ENCODE measurements at places on chromosomes 13 and 19.

GRCh38 chr19:33399745-33400681 is 26.5 kb downstream of the CEBPG start:
- no peak for DNase-seq

- no peak for DNase-seq
These were observed 64.0 kb downstream of the DNAJC3 start for GRCh38 chr13:95740979-95741320.

DNA sequence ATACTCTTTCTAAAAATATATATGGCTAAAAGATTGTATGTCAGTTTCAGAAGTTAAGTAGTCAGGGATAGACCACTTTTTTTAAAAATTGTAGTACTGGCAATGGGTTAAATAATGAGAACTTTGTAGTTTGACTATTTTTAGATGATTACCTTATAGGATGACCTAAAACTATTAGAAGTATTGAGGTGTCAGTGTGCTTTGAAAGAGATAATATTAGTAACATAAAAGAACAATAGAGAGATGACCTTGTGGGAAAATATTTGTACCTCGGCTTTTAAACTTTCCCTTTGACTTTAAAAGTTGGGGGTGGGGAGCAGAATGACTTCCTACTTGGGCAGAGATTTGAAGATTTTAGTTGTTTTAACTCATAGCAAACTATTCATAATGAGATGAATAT is 48.3 kb downstream of the SLAIN1 start:
- no peak for DNase-seq

DNA sequence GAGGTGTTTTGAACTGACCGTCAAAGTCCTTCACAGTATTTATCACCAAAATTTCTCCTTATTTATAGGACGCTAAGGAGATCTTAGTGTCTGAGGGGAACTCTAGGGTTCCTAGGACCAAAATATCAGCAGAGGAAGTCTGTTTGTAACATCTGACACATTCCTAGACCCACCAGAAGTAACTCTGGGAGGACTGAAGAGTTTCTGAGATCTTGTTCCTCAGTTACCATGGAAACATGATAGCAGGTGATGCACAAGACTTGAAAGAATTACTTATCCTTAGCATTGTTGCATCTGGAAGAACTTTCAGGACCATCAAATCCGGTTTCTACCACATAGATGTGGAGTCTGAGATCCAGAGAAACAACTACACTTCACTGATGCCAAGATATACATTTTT is 164.6 kb downstream of the IER2 start:
- no peak for DNase-seq

DNA sequence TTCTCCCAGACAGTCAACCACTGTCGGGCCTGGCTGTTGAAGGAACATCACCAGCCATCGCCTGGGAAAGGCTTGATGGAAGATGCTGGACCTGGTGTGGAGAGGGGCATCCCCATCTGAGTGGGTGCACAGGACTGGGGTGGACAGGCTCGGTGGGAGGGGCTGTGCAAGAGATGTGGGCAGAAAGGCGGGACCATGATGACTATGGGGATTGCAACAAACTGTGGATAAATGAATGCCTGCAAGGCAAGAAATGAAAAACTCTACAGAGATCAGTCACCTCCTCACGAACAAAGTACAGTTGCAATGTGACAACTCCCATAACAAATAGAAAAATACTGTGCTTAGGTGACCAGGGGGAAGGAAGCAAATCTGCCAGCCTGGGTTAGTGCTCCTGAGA is 171.9 kb upstream of the GPR12 start:
- DNase-seq, result no peak

GRCh38 chr13:114179087-114179658 is at the start of gene CFAP97D2:
CFAP97D2 (plus strand) TSS chr13:114179257; CDS start chr13:114179331, 74 bp downstream.
- DNase-seq, result no peak

- DNase-seq, result no peak
These were observed 37.4 kb downstream of the CCNE1 start for GRCh38 chr19:29849208-29849607.

GRCh38 chr19:17765069-17765618 is 13.9 kb downstream of the FCHO1 start:
- DNase-seq, result no peak

- no peak for DNase-seq
These were observed 55.2 kb upstream of the UQCRFS1 start for GRCh38 chr19:29268103-29268502.

- no peak for DNase-seq
These were observed 24.5 kb upstream of the TPT1 start for GRCh38 chr13:45365558-45365885.

- no peak for DNase-seq
These were observed 1.5 kb upstream of the TRPC4 start for GRCh38 chr13:37870895-37871550.
